ENCODE measurements at places on chromosomes 11 and 22. TPM values are rescaled to one million over a fixed set of nuclear protein-coding genes. Genes with fewer than 3 reads are reported as not detected.

DNA sequence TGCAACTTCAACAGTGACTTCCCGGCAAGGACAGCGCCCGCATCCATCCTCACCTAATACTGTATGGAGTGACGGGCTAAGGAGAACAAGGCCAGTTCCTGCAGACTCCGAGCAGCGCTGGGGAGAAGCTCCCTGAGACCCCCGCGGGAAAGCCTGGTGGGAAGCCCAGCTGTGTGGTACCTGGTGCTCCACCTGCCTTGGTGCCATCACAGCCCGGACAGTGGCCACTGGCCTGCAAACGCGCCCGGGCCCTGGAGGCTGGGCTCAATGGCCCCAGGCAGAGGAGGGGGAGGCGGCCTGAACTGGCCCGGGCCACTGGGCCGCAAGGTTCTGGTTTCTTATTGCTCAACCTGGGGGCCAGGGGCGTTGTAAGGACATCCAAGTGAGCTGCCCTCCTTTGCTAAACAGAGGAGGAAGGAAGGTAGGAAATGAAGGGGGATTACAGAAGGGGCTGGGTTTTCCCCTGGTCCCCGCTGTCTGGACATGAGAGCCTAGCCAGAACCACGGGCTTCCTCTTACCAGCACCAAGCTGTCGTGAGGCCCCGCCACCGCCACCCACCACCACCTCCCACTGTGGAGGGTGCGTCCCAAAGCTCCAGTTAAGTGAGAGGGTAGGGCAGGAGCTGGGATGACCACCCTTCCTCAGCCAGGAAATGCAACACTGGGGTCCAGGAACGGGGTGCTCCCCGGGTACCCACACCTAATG is 8.5 kb upstream of the CDC42BPG start:
- peak overlapping the region; percentile 95 for H3K27ac ChIP-seq
- peaks cover 17% of the 10 kb centered on the region for H3K27me3 ChIP-seq
- H3K36me3 ChIP-seq: peaks cover 8% of the 10 kb centered on the region
- peaks cover 89% of the 10 kb centered on the region for H3K4me1 ChIP-seq
- DNase-seq: no peak

DNA sequence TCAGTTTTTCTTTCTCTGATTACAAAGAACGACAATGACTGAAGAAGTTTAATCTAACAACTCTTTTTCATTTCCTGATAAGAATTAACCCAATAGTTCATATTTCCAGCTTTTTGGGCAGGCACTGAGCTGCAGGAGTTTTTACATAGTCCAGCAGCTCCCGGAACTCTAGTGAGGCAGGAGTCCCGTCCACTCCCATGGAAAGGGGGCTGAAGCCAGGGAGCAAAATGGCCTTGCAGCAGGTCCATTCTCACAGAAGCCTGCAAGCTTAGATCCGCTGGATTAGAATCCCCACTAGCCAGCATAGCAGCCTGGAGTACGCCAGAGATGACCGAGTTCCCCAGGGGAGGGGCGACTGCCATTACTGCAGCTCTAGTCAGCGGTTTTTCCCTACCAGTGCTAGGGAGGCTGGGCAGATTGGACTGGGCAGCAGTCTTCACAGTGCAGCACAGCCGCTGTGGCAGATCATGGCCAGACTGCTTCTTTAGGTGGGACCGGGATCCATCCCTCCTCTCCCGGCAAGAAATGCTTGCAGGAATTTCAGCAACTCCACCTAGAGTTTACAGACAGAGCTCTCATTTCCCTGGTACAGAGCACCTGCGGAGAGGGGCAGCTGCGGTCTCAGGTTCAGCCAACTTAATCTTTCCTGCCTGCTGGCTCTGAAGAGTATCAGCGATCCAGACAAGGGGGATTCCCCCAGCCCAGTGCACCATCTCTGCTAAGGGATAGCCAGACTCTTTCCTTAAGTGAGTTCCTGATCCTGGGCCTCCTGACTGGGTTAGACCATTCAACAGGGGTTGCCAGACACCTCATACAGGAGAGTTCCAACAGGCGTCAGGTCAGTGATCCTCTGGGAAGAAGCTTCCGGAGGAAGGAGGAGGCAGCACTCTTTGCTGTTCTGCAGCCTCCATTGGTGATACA is 742 bp upstream of the CASP4 start:
- H3K4me3 ChIP-seq: peak overlapping the region; percentile 90
- DNase-seq: no peak
- H3K36me3 ChIP-seq: peaks cover 20% of the 10 kb centered on the region
- H3K27ac ChIP-seq: peak overlapping the region; percentile 96

DNA sequence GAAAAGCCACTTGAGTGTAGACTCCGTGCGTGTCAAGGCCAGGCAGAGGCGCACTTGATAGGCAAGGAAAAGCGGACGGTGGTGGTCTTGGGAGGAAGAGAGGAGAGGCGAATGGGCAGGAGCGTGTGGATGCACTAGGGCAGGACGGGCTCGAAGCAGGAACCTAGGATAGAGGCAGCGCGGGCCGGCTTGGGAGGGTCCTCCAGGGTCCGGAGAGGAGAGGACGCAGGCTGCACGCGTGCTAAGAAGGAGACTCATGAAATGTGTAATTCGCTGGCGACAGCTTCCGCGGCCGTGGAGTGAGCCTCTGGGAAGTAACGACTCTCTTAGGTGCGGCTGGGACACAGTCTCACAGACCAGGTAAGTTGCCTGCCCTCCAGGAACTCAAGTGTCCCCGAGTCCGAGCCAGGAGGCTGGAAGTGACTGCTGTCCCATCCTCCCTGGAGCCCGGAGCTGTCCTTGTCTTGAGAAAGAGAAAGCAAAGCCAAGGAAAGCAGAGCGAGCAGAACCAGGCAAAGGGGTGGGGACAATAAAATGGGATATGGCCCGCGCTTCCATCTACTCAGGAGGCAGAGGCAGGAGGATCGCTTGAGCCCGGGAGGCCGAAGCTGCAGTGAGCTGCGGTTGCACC is 874 bp upstream of the IL17RA start:
- peak overlapping the region; percentile 79 for H3K27ac ChIP-seq
- no peak for DNase-seq
- no peaks in the 10 kb centered on the region for H3K36me3 ChIP-seq

- H3K4me1 ChIP-seq: peaks cover 2% of the 10 kb centered on the region
- H3K27me3 ChIP-seq: peaks cover 4% of the 10 kb centered on the region
- H3K27ac ChIP-seq: no peak overlapping the region
- no peak for DNase-seq
Observed at GRCh38 chr22:49955581-49956417, 4.8 kb upstream of the PIM3 start.

DNA sequence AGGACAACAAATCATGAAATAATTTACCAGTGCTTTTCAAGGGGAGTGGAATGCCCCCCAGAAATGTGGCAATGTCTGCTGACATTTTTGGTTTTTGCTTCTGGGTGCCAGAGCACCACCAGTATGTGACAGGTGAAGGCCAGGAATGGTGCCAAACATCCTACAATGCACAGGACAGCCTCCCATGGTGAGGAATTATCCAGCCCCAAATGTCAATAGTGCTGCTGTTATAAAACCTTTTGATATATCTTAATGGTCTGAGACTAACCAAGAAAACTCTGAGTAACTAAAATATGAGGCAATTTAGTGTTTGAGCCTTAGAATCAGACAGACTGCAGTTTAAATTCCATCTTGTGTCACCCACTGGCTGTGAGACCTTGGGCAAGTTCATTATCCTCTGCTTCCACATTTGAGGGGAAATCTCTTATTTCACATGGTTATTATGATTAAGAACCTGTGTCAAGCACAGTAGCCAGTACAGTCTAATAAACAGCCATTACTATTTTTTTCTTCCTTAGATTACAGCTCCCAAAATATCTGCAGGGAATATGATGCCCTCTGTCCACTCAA is 69.5 kb downstream of the AMBRA1 start:
- H3K36me3 ChIP-seq: no peaks in the 10 kb centered on the region
- peaks cover 60% of the 10 kb centered on the region for H3K4me1 ChIP-seq
- no peak overlapping the region for H3K4me3 ChIP-seq
- H3K27me3 ChIP-seq: no peaks in the 10 kb centered on the region
- DNase-seq: no peak

GRCh38 chr11:46890665-46891064 is 27.7 kb downstream of the LRP4 start:
- no peaks in the 10 kb centered on the region for H3K4me1 ChIP-seq
- no peak overlapping the region for H3K4me3 ChIP-seq
- DNase-seq: no peak
- H3K27ac ChIP-seq: no peak overlapping the region
- H3K27me3 ChIP-seq: no peaks in the 10 kb centered on the region
- no peaks in the 10 kb centered on the region for H3K36me3 ChIP-seq

DNA sequence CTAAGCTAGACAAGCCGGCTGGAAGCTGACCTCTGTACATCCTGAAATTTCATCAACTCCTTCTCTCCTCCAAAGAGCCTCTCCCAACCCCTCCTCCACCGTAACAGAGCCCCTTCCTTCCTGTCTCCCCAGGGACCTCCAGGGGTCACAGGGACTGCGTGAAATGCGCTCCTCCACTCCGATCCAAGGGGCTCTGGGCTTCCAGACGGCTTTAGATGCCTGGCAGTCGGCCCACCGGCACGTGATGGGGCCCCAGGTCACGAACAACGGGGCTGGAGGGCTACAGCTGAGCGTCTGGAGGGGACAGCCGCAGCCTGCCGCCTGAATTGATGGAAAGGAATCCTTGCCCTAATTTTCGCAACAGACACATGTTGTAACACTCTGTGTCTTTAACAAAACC is 264.1 kb downstream of the MN1 start:
- H3K4me3 ChIP-seq: no peak overlapping the region
- no peaks in the 10 kb centered on the region for H3K27me3 ChIP-seq
- no peak overlapping the region for H3K27ac ChIP-seq
- H3K4me1 ChIP-seq: no peaks in the 10 kb centered on the region
- H3K36me3 ChIP-seq: no peaks in the 10 kb centered on the region

DNA sequence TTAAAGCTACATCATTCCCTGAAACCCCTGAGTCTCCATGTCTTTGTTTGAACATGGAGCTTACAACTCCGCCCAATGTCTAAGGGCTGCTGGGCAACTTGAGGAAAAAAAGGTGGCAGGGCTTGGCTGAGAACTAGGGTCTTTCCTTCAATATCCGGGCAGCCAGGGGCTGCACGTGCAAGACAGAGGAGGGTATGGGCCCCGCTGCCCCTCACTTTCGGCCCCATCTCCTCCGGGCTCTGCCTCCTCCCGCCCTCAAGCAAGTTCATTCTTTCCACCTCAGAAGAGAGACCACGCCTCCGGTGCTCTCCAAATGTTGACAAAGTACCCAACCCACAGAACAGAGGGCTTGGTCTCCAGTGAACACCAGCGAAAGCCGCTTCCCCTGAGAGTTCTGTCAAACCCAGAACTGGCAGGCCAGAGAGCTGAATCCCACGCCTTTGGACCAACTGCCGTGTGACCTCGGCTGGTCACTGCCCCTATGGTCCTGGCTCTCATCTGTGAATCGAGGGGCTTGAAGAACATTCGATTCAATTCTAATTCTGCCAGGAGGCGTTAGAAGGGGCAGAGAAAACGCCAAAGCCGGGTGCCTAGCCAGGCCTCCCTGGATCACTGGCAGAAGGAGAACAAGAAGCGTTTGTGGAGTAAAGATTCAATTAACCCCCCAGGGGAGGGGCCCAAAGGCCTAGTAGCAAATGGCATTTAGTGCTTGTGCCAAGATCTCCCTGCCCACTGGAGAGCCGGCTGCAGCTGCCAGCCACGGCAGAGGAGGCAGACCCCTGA is 7.3 kb downstream of the PDGFB start:
- no peaks in the 10 kb centered on the region for H3K36me3 ChIP-seq
- H3K4me1 ChIP-seq: peaks cover 53% of the 10 kb centered on the region
- peak overlapping the region; percentile 83 for H3K4me3 ChIP-seq

The TRPT1 gene
- polyA plus RNA-seq: 43.8 TPM

The LAYN gene
- polyA plus RNA-seq: not detected
